ENCODE measurements at places on chromosomes 3 and 15.

DNA sequence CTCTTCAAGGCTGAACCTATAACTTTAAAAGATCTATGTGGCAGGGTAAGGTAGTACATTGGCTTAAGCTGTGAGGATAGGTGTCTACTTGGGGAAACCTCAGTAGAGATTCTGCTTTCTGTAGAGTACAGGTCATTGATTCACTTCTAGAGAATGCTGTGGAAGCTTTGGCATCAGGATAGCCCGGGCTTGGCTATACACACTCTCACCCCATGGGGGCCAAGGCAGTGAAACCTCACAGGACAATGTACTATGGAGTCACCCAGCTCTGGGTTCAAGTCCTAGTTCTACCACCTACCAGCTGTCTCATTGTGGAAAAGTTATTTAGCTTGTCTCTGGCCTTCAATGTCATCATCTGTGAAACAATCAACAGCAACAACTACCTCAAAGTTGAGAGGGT is 9.0 kb downstream of the MTFMT start:
- DNase-seq: no peak

GRCh38 chr3:186515125-186515524 is 29.1 kb downstream of the CRYGS start:
- DNase-seq: no peak

DNA sequence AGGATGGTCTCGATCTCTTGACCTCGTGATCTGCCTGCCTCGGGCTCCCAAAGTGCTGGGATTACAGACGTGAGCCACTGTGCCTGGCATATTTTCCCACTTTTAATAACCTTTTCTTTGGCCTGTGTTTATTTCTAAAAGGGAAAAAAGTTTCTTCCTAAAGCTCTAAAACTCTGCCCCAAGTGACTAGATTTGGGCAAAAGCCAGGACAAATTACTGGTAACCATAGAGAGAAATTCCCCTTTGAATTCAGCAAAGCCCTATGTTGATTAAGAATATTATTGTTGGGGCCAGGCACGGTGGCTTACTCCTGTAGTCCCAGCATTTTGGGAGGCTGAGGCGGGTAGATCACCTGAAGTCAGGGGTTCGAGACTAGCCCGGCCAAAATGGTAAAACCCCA is 11.5 kb upstream of the TRPM7 start:
- no peak for DNase-seq

DNA sequence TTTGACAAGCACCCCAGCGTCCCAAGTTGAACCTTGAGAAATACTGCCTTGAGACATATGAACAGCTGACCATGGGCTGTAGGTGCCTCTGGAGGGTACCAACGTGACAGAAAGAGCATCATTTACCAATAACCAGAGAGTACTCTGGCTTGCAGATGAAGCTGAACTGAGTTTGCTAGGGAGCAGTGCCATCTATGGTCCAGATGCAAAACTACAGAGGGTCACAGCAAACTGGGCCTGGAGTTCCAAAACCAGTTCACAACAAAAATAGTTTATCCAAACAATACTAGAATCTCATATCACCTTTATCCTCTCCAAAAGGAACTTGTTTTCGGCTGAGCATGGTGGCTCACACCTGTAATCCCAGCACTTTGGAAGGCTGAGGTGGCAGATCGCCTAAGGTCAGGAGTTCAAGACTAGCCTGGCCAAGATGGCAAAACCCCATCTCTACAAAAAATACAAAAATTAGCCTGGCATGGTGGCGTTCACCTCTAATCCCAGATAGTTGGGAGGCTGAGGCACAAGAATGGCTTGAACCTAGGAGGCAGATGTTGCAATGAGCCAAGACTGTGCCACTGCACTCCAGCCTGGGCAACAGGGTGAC is 69.3 kb downstream of the CHAC1 start:
- DNase-seq: peak; percentile 1

GRCh38 chr15:74793135-74794028 is 11.5 kb downstream of the CSK start:
- no peak for DNase-seq
